ENCODE measurements at places on chromosomes 16 and 17.

- DNase-seq = no peak
These were observed 20.9 kb downstream of the GAN start for GRCh38 chr16:81335669-81336068.

DNA sequence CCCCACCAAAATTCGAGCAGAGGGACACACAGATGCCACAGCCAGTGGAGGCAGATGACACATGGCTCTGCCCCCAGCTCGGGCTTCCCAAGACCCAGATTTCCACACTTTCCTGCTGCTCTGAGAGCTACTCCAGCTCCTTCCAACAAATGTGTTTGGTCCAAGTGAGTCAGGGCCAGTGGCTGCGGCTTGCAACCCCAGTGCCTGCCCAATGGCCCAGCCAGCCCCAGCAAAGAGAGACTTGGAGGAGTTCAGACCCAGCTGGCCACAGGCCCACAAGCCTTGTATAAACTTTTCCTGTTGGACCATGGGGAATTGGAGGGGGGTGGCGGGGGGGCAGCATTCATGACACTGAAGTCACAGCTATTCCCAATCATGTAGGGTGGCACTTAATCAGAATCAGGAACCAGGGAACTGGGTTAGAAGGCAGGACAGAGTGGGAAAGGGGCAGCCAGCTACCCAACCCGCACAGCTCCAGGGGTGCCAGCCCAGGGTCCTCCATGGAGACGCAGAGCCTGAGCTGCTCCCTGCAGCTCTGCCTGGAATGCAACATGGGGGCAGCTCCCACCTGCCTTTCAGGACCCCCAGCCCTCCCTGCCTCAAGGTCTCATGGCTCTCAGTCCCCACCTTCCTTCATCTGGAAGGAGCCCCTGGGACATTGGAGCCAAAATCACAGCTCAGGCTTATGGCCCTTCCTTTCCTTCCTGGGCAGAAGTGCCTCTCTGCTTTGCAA lies 17.5 kb upstream of the C16orf78 start:
- DNase-seq = no peak

DNA sequence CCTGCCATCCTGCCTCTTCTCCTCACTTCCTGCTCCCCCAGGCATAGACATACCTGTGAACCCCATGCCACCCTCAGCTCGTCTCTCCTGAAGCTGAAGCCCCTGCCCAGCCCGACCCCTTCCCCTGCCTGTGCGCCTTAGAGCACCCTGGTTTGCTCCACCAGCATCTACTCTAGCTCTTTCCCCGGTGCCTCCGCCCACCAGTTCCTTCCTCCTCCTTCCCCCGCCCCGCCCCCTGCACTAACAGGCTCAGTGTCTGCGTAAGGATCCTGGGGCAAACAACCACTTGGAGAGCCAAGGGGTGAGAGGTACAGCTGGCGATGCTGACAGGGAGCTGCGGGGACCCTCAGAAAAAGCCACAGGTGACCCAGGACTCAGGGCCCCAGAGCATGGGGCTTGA lies 1.9 kb downstream of the GPR142 start:
- DNase-seq = peak; percentile 81

DNA sequence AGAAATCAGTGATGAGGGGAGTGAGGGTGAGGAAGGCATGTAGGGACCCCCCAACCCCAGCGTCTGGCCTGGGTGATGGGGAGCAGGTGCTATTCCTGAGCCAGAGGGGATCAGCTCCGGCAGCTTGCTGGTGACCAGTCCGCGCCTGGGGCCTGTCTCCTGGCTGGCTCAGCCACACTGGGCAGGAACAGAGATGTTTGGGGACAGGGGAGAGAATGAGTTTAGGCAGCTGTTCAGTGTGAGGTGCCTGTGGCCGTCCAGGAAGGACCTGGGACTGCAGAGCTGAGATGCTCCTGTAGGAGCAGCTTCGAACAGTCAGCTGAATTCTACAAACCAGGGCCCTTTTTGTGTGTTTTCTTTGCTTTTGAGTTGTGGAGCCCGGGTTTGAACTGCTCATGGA lies 23.2 kb upstream of the SPNS2 start:
- no peak for DNase-seq

DNA sequence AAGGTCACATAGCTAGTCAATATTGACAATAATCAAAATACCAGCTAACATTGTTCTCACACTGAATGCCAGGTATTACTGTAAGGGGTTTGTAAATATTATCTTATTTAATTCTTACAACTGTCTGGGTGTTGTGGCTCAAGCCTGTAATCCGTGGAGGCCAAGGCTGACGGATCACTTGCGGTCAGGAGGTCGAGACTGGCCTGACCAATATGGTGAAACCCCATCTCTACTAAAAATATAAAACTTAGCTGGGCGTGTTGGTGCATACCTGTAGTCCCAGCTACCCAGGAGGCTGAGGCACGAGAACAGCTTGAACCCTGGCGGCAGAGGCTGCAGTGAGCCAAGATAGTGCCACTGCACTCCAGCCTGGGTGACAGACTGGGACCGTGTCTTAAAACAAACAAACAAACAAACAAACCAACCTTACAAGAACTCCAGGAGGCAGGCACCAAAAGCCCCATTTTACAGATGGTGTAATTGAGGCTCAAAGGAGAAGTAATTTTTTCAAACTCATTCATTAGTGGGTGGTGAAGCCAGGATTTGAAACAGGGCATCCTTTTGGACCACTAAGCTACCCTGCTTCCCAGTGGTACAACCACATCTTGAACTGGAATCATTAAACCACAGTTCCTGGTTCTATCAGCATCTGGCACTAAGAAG lies 104.3 kb downstream of the XYLT1 start:
- DNase-seq = no peak

- no peak for DNase-seq
These were observed 87.6 kb upstream of the TOX3 start for GRCh38 chr16:52634528-52634927.

DNA sequence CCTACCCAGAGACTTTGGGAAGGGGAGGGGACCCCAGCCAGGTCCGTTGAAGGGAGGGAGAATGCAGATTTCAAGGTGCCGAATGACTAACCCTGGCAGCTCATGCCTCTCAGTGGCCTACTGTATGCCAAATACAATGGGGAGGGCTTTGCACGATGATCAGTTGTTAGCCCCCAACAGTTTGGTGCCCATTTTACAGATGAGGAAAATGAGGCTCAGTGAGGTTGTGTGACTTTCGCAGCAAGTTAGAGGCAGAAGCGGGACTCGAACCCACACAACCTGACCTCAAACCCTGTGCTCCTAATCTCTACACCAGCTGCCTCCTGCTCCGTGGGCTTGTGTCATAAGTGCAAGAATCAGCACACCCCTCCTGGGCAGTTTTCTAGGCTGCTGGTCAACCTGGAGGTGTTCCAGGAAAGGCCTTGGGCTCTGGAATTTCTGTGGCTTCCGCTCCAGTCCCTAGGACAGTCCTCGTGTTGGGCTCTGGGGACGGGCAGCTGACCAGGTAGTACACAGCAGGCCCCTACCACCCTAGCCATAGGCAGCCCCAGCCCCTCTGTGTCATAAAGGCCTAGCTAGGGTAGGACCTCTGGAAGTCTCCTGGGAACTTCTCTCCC lies 11.9 kb upstream of the NAGPA start:
- no peak for DNase-seq

- DNase-seq = no peak
These were observed 16.4 kb upstream of the SLC16A11 start for GRCh38 chr17:7060165-7060891.

- no peak for DNase-seq
These were observed 37.7 kb upstream of the ABCA6 start for GRCh38 chr17:69179227-69179952.

- no peak for DNase-seq
These were observed 23.1 kb upstream of the BAHCC1 start for GRCh38 chr17:81371910-81372760.

DNA sequence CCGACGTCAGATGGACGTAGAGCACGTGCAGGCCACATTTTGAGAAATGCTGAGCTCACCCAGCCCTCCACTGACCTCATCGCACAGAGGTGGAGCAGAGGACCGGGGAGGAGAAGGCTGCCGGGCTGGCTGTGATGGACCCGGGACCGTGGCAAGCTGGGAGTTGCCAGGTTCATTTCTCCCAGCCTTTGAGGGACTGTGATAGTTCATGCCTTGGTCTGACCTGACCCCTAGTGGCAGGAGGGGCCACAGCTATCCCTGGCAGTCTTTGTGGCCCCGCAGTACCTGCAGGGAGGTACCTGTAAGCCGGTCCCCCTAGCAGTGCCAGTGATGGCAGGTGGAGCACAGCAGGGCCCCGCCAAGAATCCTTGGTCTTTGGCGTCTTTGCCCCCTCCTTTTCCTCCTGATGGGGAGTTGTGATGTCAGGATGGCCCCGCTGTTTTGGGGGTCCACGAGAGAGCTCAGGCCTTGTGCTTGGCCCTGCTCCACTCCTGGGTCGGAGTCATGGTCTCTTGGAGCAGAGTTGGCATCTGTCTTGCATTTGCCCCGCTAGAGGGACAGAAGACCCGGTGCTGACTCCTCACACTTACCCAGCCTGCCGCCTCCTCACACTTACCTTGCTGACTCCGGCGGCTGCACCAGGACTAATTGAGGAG lies 50.4 kb downstream of the OR1D5 start:
- peak; percentile 7 for DNase-seq

GRCh38 chr16:75239542-75240122 lies 11.8 kb downstream of the BCAR1 start:
- no peak for DNase-seq

DNA sequence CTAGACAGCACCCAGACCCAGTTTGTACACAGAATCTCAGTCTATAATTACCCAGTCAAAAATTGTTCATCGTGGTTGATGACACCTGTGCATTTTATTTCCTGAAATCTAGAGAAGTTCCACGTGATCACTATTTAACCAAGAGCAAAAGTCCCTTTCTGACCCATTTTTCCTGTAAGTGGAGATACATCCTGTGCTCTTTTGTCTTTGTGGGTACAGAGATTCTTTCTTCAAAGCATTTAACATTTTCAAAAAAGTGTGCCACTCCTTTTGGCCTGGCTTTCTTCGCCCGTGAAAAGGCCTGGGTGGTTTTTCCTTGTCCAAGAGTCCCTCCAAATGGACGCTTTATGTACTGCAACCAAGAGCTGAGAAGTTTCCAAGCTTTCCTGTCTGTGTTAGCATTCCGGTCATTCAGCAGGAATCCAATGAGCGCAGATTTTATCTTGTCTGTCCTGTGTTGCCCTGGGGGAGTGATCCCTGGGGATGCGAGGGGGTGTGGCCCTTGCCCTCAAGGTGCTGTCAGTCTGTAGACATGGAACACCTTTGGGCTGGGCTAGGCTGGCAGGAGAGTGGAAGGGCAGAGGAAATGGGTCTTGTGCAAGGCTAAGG lies 161.1 kb upstream of the CACNG5 start:
- peak; percentile 57 for DNase-seq

- no peak for DNase-seq
These were observed 555 bp downstream of the NUP88 start for GRCh38 chr17:5418858-5419355.

DNA sequence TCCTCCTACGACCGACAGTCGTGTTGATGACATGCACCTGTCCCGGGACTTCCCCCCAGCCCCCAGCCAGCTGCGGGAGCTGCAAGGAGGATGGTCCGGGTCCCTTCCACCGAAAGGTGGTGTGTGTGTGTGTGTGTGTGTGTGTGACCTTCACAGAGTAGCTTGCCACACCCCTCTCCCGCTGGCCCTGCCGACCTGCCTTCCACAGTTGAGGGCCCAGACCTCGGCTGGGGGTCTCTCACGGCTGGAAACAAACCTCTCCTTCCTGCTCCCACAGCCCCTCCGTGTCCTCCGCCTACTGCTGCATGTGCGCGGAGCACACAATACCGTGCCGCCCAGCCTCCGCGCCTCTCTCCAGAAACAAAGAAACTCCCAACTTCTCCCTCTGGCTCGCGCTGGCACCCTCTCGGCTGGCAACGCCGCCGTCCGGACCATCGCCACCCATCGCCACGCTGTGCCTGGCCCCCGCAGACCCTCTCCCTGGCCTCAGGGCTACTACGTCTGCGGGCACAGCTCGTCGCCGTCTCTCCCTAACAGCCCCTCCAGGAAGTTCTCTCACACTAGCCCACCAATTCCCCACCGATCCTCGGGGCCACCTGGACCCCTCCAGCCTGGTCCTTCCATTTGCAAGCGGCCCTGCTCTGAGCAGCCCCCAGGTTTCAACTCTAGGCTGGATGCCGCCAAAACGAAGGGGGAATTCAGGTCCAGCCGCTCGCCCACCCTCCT lies 81.2 kb downstream of the TIMM22 start:
- DNase-seq = no peak

DNA sequence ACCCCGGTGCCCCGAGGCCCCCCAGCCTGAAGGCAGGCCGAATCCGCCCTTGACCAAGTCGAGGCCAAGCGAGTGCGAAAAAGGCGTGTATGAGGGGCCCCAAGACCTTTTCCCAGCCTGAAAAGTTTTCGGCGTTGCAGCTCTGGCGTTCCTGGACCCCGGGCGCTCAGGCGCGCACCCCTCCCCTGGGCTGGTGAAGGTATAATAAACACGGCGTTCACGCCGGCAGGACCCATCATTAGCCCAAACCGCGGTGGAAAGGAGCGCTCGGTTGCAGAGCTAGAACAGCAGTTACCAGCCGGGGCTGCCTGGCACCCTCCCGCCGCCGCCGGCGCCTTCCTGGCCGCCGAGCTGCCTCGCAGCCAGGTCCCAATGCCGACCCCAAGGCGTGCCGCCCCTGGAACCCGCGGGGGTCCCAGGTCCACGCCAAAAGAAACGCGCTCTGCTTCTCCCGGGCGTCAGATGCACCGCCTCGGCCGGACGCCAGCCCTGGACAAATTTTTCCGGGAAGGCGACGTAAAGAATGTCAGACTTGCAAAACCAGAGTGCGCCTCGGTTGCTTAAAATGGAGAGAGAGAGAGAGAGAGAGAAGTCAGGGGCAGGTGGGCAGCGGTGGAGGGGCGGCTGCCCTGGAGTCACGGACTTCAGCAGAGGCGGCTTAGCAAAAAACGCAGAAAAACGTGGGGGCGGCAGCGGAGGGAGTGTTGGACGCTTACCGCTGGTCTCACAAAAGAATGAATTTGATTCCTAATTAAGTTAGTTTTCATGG lies 11.5 kb upstream of the FOXF1 start:
- no peak for DNase-seq

- DNase-seq = no peak
These were observed 88.5 kb downstream of the CMIP start for GRCh38 chr16:81533175-81533507.

GRCh38 chr16:23962001-23962400 lies 126.2 kb downstream of the PRKCB start:
- no peak for DNase-seq

GRCh38 chr16:54987081-54987480 lies 56.4 kb downstream of the IRX5 start:
- DNase-seq = no peak
